RWPE1 (cell line): ENCODE measurements at places on chromosomes 7 and 10.
A peak's percentile ranks its signal among the peaks of the same experiment; 100 is the strongest.

- no peak for DNase-seq
Measured at GRCh38 chr10:67793313-67793712, 44.7 kb downstream of the DNAJC12 start.

DNA sequence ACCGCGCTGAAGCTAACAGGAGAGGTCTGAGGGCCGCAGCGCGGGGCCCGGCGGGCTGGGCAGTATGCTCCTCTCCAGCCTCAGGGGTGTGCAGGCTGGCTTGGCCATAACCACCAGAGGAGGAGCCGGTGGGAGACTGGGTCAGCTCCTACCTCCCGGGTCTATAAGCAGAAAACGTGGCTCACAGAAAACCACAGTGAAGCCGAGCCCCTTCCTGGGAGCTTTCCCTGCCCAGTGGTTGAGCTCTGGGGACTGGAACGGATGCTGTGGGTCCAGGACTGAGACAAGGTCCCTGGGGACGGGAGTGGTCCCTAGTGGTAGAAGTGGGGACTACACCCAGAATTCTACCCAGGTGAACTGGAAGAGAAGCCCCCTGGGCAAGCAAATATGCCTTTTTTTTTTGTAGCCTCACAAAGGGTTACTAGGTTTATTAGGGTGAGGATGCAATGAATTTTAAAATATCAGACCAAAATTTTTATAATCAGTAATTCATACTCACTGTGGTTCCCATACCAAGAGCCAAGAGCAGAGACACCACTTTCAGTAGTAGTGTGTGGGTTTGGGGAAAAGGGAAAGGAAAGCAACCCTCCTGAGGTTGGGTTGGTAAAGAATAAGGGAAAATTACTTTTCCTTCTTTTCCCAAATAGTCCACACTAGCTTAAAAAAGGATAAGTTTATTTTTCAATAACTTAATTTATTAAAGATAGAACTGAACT is 67.9 kb upstream of the PRKCQ start:
- DNase-seq: peak; percentile 69

DNA sequence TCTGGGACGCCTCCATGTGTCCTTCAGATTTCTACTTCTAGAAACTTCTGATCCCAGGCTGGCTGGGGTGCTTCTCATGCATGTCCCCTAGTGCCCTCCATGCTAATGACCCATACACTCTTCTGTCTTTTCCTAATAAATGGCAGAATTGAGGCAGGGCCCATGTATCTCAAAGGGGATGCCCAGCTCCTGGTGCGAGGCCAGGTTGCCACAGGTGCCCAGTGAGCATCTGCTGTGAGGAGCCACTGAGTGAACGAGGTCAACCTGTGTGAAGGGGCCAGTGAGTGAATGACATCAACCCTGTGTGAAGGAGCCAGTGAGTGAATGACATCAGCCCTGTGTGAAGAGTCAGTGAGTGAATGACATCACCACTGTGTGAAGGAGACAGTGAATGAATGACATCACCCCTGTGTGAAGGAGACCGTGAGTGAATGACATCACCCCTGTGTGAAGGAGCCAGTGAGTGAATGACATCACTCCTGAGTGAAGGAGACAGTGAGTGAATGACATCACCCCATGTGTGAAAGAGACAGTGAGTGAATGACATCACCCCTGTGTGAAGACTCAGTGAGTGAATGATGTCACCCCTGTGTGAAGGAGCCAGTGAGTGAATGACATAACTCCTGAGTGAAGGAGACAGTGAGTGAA is 478.9 kb downstream of the PTPRN2 start:
- no peak for DNase-seq

DNA sequence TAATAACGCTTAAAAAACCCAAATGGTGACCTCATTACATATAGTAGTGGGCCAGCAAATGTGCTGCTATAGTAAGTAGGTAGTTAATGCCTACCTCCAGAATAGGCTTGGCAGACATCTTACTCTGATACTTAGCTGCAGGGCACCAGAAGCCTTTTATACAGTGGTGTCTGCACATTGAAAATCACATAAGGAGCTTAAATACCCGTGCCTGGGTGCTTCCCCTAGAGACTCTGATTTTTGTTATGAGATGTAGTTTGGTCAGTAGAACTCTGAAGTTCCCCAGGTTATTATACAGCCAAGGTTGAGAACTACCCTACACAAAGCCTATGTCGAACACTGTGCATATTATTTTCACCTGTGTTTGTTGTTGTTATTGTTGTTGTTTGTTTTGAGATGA is 47.2 kb downstream of the ANKIB1 start:
- no peak for DNase-seq

DNA sequence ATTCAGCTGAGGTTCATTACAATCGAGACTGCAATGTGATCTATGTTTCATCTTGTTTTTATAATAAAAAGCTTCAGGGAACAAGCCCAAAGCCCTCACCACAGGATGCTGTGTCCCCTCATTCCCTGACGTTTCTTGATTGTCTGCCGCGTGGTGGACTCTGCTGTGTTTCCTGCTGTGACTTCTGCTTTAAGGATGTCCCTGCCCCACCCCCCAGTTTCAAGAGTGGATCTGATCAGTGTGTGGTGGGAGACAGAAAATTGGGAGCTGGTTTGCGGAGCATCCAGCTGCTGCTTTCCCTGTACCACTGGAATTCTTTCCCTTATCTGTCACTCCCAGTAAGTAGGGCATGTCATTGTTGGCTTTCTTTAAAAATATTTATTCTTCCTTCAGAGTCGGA is 86.2 kb downstream of the CREM start:
- DNase-seq: no peak
